ENCODE measurements at places on chromosomes 7 and 10.

GRCh38 chr7:30028216-30028748 lies at the start of gene PLEKHA8:
PLEKHA8 (plus strand) TSS chr7:30028412; CDS start chr7:30028763, 351 bp downstream.
- H3K36me3 ChIP-seq = no peaks in the 10 kb centered on the region
- DNase-seq = peak; percentile 80
- no peak within 1 kb of the TSS for H3K27ac ChIP-seq

DNA sequence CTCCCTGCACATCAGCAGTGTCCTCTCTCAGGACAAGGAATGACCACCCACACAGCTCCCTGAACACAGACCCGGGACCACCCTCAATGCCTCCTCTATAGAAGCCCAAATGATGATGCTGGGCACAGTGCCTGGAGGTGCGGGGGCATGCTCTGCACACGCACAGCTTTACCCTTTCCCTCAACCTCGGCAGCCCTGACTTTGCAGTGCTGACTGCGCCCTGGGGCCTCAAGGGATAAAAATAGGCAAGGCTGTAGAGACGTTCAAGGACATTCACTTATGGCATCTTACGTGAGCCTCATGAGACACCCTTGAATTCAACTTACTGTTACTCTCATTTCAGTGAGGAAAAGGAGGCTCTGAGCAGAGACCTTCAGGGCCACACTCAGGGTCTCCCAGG lies 521.6 kb upstream of the MGMT start:
- no peaks in the 10 kb centered on the region for H3K4me1 ChIP-seq
- no peak for DNase-seq
- H3K27ac ChIP-seq = no peak overlapping the region

- DNase-seq = no peak
- H3K27me3 ChIP-seq = no peaks in the 10 kb centered on the region
- H3K27ac ChIP-seq = no peak overlapping the region
- peak overlapping the region; percentile 90 for H3K4me3 ChIP-seq
- H3K36me3 ChIP-seq = peaks cover 20% of the 10 kb centered on the region
- H3K4me1 ChIP-seq = peaks cover 15% of the 10 kb centered on the region
These were observed 1.3 kb upstream of the SCD start for GRCh38 chr10:100345570-100346330.

GRCh38 chr7:70596598-70596913 lies 535.4 kb upstream of the GALNT17 start:
- H3K36me3 ChIP-seq = no peaks in the 10 kb centered on the region
- H3K4me1 ChIP-seq = no peaks in the 10 kb centered on the region
- H3K27me3 ChIP-seq = peaks cover 26% of the 10 kb centered on the region
- H3K4me3 ChIP-seq = peak overlapping the region; percentile 36
- H3K27ac ChIP-seq = no peak overlapping the region

DNA sequence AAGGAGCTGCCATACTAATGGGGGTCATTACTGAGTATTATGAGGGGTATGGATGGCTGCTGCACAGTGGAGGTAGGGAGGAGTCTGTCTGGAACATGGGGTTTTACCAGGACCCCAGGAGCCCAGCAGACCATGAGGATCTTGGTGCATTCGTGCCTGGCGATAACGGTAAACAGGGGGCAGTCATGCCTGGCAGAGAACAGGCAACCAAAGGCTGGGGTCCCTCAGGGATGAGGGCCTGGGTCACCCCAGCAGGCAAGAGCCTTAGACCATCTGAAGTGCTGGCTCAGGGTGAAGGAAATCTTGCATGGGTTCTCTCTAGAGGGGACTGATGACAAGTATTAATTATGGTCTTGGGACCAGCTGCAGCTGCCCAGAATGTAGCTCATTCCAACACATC lies 46.1 kb downstream of the MYL10 start:
- H3K27me3 ChIP-seq = no peaks in the 10 kb centered on the region
- H3K4me1 ChIP-seq = no peaks in the 10 kb centered on the region
- DNase-seq = no peak
- no peak overlapping the region for H3K4me3 ChIP-seq

- H3K27ac ChIP-seq = no peak overlapping the region
- no peaks in the 10 kb centered on the region for H3K4me1 ChIP-seq
- H3K36me3 ChIP-seq = peaks cover 46% of the 10 kb centered on the region
- H3K4me3 ChIP-seq = no peak overlapping the region
- H3K27me3 ChIP-seq = no peaks in the 10 kb centered on the region
These were observed 110.1 kb downstream of the SMURF1 start for GRCh38 chr7:99033765-99034164.

DNA sequence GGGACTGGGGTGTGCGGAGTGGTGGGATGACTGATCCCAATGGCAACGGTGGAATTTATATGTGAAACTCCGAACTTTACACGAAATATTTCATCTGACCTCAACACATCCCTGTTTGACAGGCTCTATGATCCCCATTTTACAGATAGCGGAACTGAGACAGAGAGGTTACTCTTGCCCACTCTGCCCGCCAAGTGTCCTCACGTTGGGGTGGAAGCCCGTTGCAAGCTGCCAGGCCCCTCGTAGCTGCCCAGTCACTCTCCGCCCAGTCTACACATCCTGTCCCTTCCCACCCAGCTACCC lies 397 bp upstream of the NFE2L3 start:
- no peaks in the 10 kb centered on the region for H3K36me3 ChIP-seq
- H3K4me3 ChIP-seq = no peak overlapping the region
- no peaks in the 10 kb centered on the region for H3K27me3 ChIP-seq
- no peak overlapping the region for H3K27ac ChIP-seq
- no peak for DNase-seq

DNA sequence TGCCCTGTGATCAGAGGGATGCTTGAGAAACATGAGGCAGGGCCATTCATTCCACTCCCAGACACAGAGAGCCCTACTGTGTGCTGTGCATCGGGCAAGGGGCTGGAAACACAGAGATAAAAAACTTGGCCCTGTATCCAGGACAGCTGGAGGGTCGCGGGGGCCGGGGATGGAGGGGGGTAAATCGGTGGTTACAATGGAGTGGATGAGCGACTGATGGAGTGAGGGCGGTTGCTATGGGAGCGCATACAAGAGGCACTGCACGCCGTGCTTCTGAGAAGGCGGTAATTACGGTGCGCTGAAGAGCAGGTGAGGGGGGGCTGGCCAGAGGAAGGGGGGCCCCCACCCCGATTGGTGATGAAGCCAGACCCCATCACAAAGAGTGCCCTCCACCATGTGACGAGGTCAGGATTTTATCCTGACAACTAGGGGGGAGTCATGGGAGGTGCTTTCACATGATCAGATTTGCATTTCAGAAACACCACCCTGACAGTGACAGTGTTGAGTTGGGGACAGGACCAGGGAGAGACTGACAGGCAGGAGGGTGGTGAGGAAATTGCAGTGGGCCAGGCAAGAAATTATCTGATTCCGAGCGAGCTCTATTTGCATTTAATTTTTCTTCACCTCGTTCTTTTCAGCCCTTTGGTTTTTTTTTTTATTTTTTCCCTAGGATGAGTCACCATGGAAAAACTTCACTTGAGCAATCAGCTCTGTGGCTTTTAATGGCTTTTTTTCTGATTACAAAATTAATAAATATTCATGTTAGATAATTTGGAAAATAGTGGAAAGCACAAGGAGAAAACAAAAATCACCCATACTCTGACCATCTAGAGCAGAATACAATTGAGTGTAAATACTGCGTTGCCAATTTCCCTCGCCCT lies 7.8 kb downstream of the CPA5 start:
- no peaks in the 10 kb centered on the region for H3K36me3 ChIP-seq
- no peak for DNase-seq
- no peak overlapping the region for H3K4me3 ChIP-seq

GRCh38 chr7:154672659-154673415 lies 330.1 kb downstream of the PAXIP1 start:
- H3K27me3 ChIP-seq = no peaks in the 10 kb centered on the region
- no peak overlapping the region for H3K27ac ChIP-seq
- no peaks in the 10 kb centered on the region for H3K4me1 ChIP-seq
- no peak for DNase-seq
- H3K36me3 ChIP-seq = no peaks in the 10 kb centered on the region
- H3K4me3 ChIP-seq = no peak overlapping the region

- H3K27me3 ChIP-seq = no peaks in the 10 kb centered on the region
- no peak overlapping the region for H3K27ac ChIP-seq
- H3K36me3 ChIP-seq = no peaks in the 10 kb centered on the region
- H3K4me1 ChIP-seq = peaks cover 4% of the 10 kb centered on the region
These were observed 1005.6 kb downstream of the LRMDA start for GRCh38 chr10:76436981-76437380.

DNA sequence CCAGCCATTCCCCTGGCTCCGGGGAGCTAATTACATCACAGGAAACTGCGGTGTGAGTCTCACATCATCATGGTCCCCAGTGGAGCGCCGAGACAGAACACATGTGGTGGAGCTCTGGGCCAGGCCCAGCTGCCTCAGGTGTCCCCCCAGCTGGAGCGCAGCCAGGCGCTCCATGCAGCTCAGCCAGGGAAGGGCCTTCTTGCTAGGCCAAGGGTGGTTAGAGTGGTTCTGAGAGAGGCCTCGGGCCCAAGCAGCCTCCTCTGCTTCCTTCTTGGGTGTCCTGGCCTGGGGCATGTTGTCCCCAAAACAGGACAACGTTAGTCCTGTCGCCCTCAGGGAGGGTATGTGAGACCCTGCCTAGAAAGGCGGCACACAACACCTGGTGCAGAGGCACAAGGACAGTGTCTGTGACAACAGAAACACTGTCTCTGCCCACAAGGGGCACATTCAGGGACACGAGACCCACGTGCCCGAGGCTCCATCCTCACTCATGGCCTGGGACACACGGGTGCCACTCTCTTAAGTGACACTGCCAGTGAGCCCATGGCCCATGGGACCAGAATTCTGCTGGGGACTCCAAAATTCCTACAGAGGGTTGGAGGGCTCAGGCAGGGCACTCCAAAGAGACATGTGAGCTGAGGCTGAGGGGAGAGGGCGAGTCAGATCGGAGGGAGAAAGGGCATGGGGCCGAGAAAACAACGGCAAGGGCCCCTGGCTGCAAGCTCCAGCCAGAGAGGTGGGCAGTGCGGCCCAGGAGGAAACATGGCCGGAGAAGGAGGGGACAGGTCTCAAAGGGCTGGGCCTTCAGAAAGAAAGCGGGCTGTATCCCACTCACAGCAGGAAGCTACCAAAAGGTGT lies 37.0 kb upstream of the RET start:
- H3K27ac ChIP-seq = no peak overlapping the region
- no peaks in the 10 kb centered on the region for H3K36me3 ChIP-seq
- H3K4me1 ChIP-seq = peaks cover 3% of the 10 kb centered on the region
- H3K4me3 ChIP-seq = no peak overlapping the region
- no peak for DNase-seq

DNA sequence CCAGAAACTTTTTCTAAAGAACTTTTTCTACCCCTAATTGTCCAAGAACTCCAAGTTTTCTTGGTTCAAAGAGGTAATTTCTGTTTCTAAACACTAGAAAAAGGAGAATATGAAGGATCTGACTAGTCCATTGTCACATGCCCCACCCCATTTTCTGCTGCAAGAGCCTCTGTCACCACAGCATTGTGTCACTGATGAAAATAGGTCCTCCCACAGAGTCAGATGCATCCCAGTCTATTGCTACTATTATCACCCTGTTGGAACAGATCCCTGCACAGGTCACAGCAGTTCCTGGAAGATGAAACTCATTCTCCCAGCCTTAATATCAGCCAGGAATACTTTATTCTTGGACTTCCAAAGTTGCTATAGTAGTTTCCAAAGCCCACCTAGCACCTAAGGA lies 7.5 kb upstream of the CFTR start:
- no peaks in the 10 kb centered on the region for H3K36me3 ChIP-seq
- no peak for DNase-seq
- H3K4me3 ChIP-seq = no peak overlapping the region

DNA sequence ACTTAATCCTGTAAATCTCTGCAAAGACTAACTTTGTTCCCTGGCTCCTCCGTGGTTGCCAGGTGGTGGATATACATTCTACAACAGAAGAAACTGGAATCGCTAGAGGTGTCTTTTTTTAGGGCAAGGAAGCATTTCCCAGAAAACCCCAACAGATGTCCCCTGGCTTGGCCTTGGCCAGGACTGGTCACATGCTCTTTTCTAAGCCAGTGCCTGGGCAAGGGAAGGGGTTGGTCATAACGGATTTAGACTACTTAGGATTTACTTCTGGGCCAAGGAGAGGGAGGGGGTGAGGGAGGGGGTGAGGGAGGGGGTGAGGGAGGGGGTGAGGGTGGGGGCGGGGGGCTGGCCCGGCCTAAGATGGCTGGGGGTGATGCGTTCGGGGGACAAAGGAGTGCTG lies 105.7 kb downstream of the SNX10 start:
- no peak overlapping the region for H3K4me3 ChIP-seq
- H3K27ac ChIP-seq = no peak overlapping the region
- H3K36me3 ChIP-seq = no peaks in the 10 kb centered on the region
- H3K27me3 ChIP-seq = no peaks in the 10 kb centered on the region

DNA sequence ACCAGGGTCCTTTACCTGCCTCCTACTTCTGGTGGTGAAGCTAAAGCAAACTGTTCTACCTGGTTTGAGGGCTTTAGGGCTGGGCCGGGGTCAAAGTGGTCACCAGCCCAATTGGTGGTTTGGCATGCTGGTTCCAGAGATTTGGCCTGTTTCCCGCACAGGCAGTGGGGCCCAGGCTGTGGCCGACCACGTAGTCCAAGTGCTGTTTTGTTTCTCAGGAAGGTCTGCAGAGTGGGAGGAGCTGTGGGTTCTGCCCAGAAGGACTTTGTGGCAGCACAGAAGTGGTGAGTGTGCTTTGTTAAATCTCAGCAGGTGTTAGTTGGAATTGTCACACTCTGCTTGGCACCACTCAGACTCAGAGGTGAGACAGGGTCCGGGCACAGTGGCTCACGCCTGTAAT lies 85.8 kb downstream of the MKX start:
- H3K4me1 ChIP-seq = no peaks in the 10 kb centered on the region
- no peaks in the 10 kb centered on the region for H3K36me3 ChIP-seq
- H3K27me3 ChIP-seq = no peaks in the 10 kb centered on the region
- no peak overlapping the region for H3K4me3 ChIP-seq
- no peak overlapping the region for H3K27ac ChIP-seq

DNA sequence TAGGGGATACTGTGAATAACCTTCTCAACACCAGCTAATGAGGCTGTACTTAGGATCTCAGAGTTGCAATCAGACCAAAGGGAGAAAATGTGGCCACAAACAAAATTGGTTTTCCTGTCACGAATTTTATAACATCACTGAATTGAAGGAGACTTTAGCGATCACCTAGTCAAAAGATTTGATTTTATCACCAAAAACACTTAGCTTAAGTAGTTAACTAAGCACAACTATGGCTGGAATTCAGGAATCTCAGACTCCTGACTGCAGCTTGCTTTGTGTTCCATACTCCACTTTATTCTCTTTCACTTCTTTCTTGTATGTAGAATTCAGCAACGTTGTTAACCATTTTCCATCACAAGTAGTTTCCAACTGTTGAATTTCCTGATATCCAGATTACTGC lies 152.0 kb downstream of the SLC16A9 start:
- H3K27me3 ChIP-seq = no peaks in the 10 kb centered on the region
- H3K36me3 ChIP-seq = no peaks in the 10 kb centered on the region
- no peak overlapping the region for H3K27ac ChIP-seq
- H3K4me3 ChIP-seq = no peak overlapping the region
- peaks cover 4% of the 10 kb centered on the region for H3K4me1 ChIP-seq
- DNase-seq = no peak

GRCh38 chr10:113272511-113272910 lies 280.3 kb upstream of the HABP2 start:
- H3K4me1 ChIP-seq = no peaks in the 10 kb centered on the region
- H3K27ac ChIP-seq = no peak overlapping the region
- no peaks in the 10 kb centered on the region for H3K27me3 ChIP-seq
- no peaks in the 10 kb centered on the region for H3K36me3 ChIP-seq

GRCh38 chr10:104966563-104967297 lies 325.6 kb downstream of the SORCS3 start:
- no peak for DNase-seq
- no peaks in the 10 kb centered on the region for H3K4me1 ChIP-seq
- H3K27me3 ChIP-seq = no peaks in the 10 kb centered on the region
- no peak overlapping the region for H3K4me3 ChIP-seq
- no peaks in the 10 kb centered on the region for H3K36me3 ChIP-seq
